B cell (primary cell): ENCODE measurements at places on chromosomes 4 and X. TPM values are rescaled to one million over a fixed set of nuclear protein-coding genes. Genes with fewer than 3 reads are reported as not detected.

Gene ARMCX2
- 24.0 and 28.8 TPM in 2 replicates for total RNA-seq

Gene ENPEP
- not detected in 2 replicates for total RNA-seq

Gene GPR119
- not detected in 2 replicates for total RNA-seq

Gene SLC49A3
- total RNA-seq = 4.3 and 6.9 TPM in 2 replicates

Gene PNMA3
- 3.3 and 4.2 TPM in 2 replicates for total RNA-seq

Gene ADAMTS3
- total RNA-seq = not detected in 2 replicates

Gene ESX1
- not detected in 2 replicates for total RNA-seq

Gene PALLD
- 0.71 TPM in 1 of 2 replicates, not detected in the other for total RNA-seq

Gene ZNF827
- total RNA-seq = 28.5 and 30.1 TPM in 2 replicates

DNA sequence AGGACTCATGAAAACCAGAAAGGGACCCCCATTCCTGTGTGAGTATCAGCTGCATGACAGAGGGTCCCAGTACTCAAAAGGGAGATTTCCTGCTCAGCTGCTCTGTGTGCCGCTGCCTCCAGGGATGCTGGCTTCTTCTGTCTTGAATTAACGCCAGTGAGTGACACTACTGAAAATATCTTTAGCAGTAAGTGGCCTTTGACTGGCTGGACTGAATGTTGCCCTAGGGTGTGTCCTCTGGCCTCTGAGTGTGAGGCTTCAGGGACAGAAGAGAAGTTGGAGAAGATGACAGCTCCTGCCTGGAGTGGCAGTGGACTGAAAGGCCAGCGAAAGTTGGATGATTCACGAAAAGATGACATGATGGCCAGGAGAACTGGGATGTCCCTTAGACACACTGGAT is 95.4 kb downstream of the LIMCH1 start:
- H3K27ac ChIP-seq = no peak overlapping the region
- H3K27me3 ChIP-seq = no peaks in the 10 kb centered on the region
- no peaks in the 10 kb centered on the region for H3K36me3 ChIP-seq
- no peak for DNase-seq
- no peak overlapping the region for H3K4me3 ChIP-seq

DNA sequence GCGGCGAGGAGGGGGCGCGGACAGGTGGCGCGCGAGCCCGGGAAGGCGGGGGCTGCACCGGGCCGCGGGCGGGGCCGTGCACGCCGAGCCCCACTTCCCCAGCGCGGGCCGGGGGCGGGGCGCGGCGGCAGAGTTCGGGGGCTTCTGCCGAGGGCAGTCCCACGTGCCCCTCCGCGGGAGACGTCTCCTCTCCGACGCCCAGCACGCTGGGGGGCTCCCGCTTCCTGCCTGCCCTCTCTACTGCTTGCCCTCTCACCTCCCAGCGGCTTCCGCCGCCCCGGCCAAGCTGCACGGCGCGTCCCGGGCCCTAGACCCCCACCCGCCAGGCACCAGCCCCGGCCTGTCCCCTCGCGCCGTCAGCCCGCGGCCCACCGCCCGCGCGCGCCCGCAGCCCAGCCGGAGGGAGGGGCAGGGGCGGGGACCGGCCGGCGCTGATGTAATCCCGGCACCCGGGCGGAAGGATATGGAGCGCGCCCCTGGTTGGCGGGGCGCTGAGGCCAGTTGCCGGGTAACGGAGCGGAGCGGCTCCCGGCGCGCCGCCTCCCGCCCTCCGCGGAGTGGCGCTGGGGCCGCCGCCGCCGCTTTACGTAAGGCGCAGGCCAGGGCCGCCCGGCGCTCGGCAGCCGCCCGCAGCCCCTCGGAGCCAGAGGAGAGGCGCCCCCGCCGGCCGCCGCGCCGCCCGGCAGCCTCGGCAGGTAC is at the start of gene KIAA0232:
TSS of gene KIAA0232 (plus strand) at position 581 of the 699 bp plus-strand sequence. CDS start 41,727 bp downstream, outside the sequence.
- H3K27ac ChIP-seq = peak within 1 kb of the TSS; percentile 97
- DNase-seq = peak; percentile 95
- H3K4me3 ChIP-seq = peak within 1 kb of the TSS; percentile 35
- no peaks in the 10 kb centered on the region for H3K27me3 ChIP-seq
- H3K4me1 ChIP-seq = peaks cover 23% of the 10 kb centered on the region

DNA sequence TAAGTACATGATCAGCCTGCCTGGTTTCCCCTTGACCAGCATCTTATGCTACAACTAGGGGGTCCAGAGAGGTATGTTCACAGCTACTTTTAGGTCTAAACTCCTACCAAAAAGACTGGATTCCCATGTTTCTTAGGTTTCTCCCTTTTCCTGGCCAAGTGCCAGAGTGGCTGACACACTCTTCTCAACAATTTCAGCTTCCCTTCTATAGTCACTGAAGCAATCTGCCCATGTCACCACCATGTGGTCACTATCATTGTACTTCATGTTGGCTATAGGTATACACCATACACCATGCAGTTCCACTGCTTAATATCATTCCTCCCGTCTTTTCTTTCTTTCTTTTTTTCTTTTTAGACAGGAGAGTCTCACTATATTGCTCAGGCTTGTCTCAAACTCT is 66.9 kb downstream of the KLHL13 start:
- no peaks in the 10 kb centered on the region for H3K27me3 ChIP-seq
- H3K27ac ChIP-seq = no peak overlapping the region
- H3K4me3 ChIP-seq = no peak overlapping the region
- DNase-seq = no peak
- no peaks in the 10 kb centered on the region for H3K4me1 ChIP-seq

GRCh38 chr4:17681281-17682221 is 67.1 kb downstream of the MED28 start:
- H3K27ac ChIP-seq = no peak overlapping the region
- no peaks in the 10 kb centered on the region for H3K36me3 ChIP-seq
- no peak for DNase-seq
- no peaks in the 10 kb centered on the region for H3K27me3 ChIP-seq
- no peaks in the 10 kb centered on the region for H3K4me1 ChIP-seq
- no peak overlapping the region for H3K4me3 ChIP-seq

- peaks cover 11% of the 10 kb centered on the region for H3K4me1 ChIP-seq
- no peaks in the 10 kb centered on the region for H3K27me3 ChIP-seq
- H3K4me3 ChIP-seq = no peak overlapping the region
These were observed 34.2 kb downstream of the ATXN3L start for GRCh38 chrX:13285693-13286092.

DNA sequence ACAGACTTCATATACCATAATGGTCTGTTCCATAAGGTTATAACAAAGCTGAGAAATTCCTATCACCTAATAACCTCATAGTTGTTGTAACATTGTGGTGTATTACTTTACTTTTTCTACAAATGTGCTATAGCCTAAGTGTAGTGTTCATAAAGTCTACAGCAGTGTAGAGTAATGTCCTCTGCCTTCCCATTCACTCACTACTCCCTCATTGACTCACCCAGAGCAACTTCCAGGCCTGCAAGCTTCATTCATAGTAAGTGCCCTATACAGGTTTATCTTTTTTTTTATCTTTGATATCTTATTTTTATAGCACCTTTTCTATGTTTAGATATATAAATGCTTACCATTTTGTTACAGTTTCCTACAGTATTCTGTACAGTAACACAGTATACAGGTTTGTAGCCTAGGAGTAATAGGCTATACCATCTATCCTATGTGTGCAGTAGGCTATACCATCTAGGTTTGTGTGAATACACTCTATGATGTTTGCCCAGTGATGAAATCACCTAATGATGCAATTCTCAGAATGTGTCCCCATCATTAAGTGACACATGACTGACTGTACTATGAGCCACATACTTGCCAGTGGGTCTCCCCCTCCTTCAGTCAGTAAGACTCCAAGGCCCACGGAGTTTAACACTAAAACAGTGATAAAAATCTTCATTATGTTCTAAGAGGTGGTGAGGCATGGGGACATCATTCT is 299.9 kb downstream of the UNC5C start:
- H3K4me3 ChIP-seq = no peak overlapping the region
- H3K4me1 ChIP-seq = no peaks in the 10 kb centered on the region
- H3K36me3 ChIP-seq = no peaks in the 10 kb centered on the region
- no peaks in the 10 kb centered on the region for H3K27me3 ChIP-seq
- DNase-seq = no peak
- no peak overlapping the region for H3K27ac ChIP-seq

DNA sequence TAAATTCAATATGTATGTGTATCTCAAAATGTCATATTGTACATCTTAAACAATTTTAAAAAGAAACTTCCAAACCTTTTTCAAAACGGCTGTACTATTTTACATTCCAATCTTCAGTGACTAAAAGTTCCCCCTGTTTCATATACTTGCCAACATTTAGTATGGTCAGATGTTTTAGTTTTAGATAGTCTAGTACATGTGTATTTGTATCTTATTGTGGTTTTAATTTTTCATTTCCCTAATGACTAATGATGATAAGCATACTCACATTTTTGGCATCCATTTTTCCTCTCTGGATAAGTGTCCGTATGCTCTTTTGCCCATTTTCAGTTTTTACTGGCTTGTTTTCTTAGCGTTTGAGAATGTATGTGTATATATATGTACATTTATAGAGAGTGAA is 212.2 kb upstream of the MAGEB18 start:
- no peaks in the 10 kb centered on the region for H3K36me3 ChIP-seq
- no peak overlapping the region for H3K27ac ChIP-seq
- no peak overlapping the region for H3K4me3 ChIP-seq

DNA sequence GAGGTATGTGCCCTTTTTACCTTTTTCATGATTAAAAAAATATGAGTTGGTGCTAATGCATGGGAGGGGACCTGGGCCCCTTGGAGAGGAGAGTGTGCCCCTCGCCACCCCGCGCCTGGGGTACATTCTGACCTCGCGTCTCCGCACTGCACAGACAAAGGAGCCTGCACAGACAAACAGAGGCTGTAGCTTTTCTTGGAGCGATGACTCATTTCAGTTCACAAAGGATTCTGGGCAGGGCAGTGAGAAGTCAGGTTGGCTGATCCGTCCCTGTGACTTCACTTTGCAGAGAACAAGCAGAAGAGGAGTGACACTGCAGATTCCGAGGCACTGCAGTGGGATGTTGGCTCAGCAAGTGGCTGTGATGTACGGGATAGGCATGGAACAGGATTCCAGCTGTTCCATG is 82.9 kb downstream of the STOX2 start:
- H3K27me3 ChIP-seq = no peaks in the 10 kb centered on the region
- no peak overlapping the region for H3K4me3 ChIP-seq
- H3K36me3 ChIP-seq = no peaks in the 10 kb centered on the region
- no peak for DNase-seq
- no peak overlapping the region for H3K27ac ChIP-seq
- no peaks in the 10 kb centered on the region for H3K4me1 ChIP-seq

GRCh38 chrX:113947548-113947947 is 636.3 kb upstream of the HTR2C start:
- H3K27me3 ChIP-seq = no peaks in the 10 kb centered on the region
- H3K4me3 ChIP-seq = no peak overlapping the region
- DNase-seq = no peak
- no peaks in the 10 kb centered on the region for H3K36me3 ChIP-seq

DNA sequence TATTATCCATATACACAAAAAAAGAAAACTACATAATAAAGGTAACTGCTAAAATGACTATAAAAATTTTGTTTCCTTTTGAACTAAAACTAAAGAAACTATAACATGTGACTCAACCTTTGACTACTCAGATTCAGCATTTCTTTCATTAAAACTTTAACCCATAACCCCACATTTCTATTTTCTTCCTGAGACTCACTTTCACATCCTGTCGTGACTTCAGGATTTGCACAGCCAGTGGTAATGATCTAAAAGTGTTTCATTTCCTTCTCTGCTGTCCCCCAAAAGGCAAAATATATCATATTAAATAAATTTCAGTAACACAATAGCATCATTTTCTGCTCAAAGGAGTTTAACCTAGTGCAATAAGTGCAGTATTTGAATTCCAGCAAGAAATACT is 1022.4 kb upstream of the DIAPH2 start:
- H3K4me3 ChIP-seq = no peak overlapping the region
- H3K4me1 ChIP-seq = no peaks in the 10 kb centered on the region
- DNase-seq = no peak
- H3K27ac ChIP-seq = no peak overlapping the region

- H3K4me3 ChIP-seq = no peak overlapping the region
- H3K4me1 ChIP-seq = no peaks in the 10 kb centered on the region
- no peak overlapping the region for H3K27ac ChIP-seq
These were observed 1731.7 kb downstream of the ARAP2 start for GRCh38 chr4:34512616-34513015.

GRCh38 chrX:151796576-151796975 is 62.0 kb downstream of the CNGA2 start:
- H3K4me3 ChIP-seq = no peak overlapping the region
- DNase-seq = no peak
- H3K27ac ChIP-seq = no peak overlapping the region
- no peaks in the 10 kb centered on the region for H3K36me3 ChIP-seq

DNA sequence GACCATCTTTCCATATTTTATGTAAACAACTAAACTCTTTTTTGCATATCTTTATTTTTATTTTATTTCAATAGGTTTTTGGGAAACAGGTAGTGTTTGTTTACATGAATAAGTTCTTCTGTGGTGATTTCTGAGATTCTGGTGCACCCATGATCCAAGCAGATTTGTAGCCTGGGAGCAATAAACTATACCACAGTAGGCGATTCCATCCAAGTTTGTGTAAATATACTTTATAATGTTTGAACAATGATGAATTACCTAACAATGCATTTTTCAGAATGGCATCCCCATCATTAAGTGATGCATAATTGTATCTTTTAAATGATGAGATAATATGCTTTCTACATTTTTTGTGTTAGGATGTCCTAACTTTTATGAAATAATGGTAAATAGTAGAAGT is 39.2 kb upstream of the CYSLTR1 start:
- H3K27me3 ChIP-seq = no peaks in the 10 kb centered on the region
- no peak overlapping the region for H3K27ac ChIP-seq
- H3K4me1 ChIP-seq = no peaks in the 10 kb centered on the region
- H3K36me3 ChIP-seq = no peaks in the 10 kb centered on the region
- H3K4me3 ChIP-seq = no peak overlapping the region
- DNase-seq = no peak

DNA sequence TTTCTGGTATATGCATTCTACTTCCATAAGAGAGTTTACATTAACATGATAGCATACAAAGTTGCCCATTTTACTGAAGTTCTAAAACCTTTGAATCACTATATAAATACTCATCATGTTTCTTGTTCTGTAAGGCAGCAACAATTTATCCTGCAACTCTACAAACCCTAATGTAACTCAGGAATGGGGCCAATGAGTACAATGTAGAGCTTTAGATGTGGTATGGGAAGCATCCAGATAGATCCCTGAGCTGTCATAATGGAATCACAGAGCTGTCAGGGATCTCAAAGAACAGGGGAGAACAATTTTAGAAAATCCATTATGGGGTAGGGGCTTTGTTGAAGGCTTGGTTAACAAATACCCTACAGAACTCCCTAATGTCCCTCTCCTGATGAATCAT is 88.5 kb downstream of the DCUN1D4 start:
- H3K4me3 ChIP-seq = no peak overlapping the region
- peaks cover 2% of the 10 kb centered on the region for H3K27me3 ChIP-seq
- H3K27ac ChIP-seq = no peak overlapping the region
- DNase-seq = no peak
- H3K36me3 ChIP-seq = no peaks in the 10 kb centered on the region
- no peaks in the 10 kb centered on the region for H3K4me1 ChIP-seq

GRCh38 chrX:11629593-11630211 is 36.0 kb downstream of the ARHGAP6 start:
- H3K4me1 ChIP-seq = no peaks in the 10 kb centered on the region
- H3K4me3 ChIP-seq = no peak overlapping the region
- no peaks in the 10 kb centered on the region for H3K36me3 ChIP-seq
- H3K27me3 ChIP-seq = no peaks in the 10 kb centered on the region
- no peak overlapping the region for H3K27ac ChIP-seq
- no peak for DNase-seq
